Cerebellar cortex (tissue), 1 donor: ENCODE measurements at places on chromosomes 7 and 10.

DNA sequence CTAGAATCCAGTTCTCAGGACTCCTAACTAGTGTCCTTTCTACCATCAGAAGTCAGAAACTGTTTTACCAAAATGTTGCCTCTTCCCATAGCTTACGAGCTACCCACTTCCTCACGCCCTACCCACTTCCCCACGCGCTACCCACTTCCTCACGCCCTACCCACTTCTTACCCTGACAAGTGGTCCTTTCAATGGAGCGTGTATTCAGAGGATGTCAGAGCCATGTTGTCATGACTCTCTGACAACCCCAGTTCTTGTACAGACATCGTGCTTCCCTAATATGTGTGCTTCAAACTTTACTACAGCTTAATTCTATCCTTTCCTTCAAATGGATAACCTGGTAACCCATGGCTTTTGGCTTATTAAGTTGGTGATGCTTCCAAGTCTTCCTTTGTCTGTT lies 84.8 kb upstream of the PHF14 start:
- no peak for DNase-seq

DNA sequence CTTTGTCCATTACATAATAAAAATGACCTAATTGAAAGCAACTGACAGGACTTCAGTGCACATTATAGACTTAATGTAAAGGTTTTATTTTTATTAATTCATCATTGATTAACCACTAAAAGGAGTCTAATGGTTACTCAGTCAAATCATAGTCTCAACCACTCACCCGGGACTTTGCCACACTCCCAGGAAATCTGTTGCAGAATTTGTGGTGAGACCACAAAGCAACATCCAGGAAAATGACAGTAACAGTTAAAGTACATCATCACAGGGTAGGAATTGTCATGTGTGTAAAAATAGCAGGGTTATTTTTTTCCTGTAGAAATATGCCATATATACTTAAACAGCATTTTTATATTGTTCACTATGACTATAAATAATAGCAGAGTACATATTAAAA lies 6.3 kb upstream of the HGF start:
- no peak for DNase-seq

- no peak for DNase-seq
These were observed 232.8 kb downstream of the GLRX3 start for GRCh38 chr10:130368761-130369560.

- DNase-seq = no peak
These were observed 9.4 kb upstream of the ANKRD1 start for GRCh38 chr10:90930070-90930837.

- DNase-seq = no peak
These were observed 32.4 kb upstream of the RET start for GRCh38 chr10:43044448-43044921.

GRCh38 chr10:84755311-84755710 lies 426.9 kb downstream of the CCSER2 start:
- DNase-seq = no peak

GRCh38 chr10:71031026-71031425 lies 142.7 kb upstream of the PCBD1 start:
- no peak for DNase-seq

DNA sequence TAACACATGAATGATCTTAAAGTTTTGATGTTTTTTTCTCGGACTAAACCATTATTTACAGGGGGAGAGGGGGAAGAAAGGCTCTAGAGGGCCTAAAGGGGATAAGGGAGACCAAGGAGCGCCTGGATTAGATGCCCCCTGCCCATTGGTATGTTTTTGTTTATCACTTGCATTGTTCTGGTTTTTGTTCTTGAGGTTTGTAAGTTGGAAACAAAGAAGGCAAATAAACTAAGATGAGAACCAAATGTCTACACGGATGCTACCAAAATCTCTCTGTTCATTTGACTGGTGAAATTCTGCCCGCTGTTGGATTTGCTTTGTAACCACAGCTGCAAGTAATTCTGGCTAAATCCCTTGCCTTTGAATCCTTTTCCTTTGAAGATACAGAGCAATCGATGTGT lies 99.8 kb upstream of the MACROH2A2 start:
- no peak for DNase-seq

- DNase-seq = no peak
These were observed 340.8 kb downstream of the PHTF2 start for GRCh38 chr7:78139335-78139734.

- no peak for DNase-seq
These were observed 22.3 kb downstream of the PSAP start for GRCh38 chr10:71828702-71829101.

DNA sequence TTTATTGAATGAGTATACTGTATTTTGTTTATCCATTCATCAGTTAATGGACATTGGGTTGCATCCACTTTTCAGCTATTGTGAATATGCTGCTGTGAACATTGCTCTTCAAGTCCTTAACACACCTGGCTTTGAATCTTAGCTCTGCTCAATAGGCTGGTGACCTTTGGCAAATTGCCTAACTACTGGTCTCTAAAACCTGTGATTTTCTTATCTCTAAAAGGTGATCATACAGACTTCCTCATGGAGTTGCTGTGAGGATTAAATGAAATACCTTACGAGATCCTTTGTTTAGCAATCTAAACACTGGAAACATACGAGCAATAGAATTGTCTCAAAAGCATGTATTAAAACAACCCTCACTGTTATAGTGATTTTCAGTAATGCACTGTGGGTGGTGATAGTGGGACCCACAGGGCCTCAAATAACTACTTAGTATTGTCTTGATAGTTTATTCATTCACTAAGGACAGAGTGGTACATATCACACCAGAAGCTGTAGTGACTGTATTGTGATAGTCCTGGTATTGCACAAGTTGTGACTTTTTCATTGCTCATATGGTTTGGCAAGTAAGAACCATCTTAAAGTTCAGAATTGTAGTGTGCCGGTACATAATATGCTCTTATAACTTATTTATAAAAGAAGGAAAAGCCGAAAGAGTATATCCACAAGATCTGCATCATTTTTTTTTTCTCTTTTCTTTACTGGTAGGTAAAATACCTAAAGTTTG lies 257.6 kb downstream of the EXOC4 start:
- no peak for DNase-seq

GRCh38 chr10:63154546-63155387 lies 21.6 kb downstream of the NRBF2 start:
- DNase-seq = no peak

- DNase-seq = no peak
These were observed at the start of gene CPA4 for GRCh38 chr7:130292682-130293257. Gene CPA4, plus strand, starts transcription at chr7:130293161. Its CDS starts 20 bp downstream, at chr7:130293181.

- no peak for DNase-seq
These were observed 91.4 kb upstream of the KLF6 start for GRCh38 chr10:3876350-3876962.
